ENCODE measurements at places on chromosomes 5 and 9.

DNA sequence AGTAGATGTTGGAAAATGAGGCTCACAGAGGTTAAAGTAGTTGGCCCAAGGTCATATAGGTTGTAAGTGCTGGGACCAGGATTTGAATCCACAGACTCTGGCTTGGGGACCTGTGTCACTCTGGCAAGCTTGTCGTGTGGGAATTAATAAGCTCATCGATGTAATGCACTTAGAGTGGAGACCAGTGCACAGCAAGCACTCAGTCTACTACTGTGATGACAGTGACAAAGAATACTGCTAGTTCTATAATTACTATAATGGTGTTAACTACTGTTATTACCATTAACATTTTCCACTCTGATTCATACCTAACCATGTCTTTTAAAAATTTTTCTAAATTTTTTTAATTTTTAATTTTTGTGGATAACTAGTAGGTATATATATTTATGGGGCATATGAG is 12.8 kb downstream of the PAM start:
- no peak for DNase-seq

GRCh38 chr5:19701731-19702130 is 286.3 kb downstream of the CDH18 start:
- no peak for DNase-seq

GRCh38 chr5:144335561-144335960 is 164.9 kb downstream of the KCTD16 start:
- DNase-seq: no peak

DNA sequence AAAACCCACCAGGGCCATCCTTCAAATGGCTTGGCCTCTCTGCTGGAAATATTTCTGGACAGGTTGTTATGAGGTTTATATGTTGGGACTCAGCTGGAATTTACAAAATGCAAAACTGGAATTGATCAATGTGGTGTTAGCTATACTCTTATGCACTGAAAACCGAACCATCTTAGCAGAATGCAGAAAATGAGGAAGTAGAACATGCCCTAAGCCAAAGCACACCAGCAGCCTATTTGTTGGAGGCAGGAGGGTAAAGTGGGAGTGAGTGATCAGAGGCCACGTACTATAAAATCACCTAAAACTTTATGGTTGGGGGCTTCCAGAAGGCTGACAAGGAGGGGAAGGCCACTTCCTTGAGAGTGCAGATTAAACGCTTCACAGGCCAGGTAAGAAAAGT is 63.6 kb upstream of the C5orf63 start:
- no peak for DNase-seq

DNA sequence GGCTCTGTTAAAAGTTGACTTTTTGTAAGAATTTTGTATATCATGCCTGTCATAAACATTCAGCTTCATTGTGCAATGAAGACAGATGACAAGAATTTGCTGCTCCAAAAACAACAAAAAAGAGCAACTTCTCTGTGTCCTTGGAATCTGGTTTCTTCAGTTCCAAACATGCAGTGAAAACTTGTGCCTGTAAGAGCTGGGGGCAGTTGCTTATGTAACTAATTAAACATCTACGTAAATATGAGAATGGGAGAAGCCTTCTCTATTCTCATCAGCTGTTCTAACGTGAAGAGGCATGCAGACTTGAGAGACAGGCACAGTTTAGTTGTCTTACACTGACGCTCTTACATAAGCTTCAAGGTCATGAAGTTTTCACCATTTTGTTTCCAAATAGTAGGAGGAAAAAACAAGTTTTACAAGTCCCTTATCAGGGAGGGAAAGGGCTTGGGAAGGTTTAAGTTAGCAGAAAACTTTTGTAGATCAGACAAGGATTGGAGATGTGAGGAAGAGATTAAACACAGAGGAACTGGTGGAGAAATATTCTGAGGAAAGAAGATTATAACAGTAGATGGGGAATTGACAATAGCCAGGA is 170.4 kb downstream of the RFK start:
- no peak for DNase-seq

DNA sequence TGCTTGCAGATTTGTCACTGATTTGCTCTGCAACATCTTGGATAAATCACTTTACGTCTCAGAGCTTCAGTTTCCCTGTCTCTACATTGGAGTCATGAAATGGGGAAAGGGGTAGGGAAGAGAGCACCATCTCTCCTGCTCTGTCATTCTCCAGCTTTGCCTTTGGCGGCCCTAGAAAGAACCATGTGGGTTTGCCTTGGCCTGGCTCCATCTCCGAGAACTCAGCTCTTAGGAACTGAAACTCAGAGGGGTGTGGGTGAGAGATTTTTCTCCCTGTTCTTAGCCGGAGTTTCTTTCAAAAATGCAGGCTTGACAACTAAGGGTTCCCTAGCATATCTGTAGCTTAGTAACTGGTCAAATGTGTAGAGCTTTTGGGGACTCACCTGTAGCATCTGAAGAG is 123.5 kb downstream of the SMARCA2 start:
- DNase-seq: no peak

DNA sequence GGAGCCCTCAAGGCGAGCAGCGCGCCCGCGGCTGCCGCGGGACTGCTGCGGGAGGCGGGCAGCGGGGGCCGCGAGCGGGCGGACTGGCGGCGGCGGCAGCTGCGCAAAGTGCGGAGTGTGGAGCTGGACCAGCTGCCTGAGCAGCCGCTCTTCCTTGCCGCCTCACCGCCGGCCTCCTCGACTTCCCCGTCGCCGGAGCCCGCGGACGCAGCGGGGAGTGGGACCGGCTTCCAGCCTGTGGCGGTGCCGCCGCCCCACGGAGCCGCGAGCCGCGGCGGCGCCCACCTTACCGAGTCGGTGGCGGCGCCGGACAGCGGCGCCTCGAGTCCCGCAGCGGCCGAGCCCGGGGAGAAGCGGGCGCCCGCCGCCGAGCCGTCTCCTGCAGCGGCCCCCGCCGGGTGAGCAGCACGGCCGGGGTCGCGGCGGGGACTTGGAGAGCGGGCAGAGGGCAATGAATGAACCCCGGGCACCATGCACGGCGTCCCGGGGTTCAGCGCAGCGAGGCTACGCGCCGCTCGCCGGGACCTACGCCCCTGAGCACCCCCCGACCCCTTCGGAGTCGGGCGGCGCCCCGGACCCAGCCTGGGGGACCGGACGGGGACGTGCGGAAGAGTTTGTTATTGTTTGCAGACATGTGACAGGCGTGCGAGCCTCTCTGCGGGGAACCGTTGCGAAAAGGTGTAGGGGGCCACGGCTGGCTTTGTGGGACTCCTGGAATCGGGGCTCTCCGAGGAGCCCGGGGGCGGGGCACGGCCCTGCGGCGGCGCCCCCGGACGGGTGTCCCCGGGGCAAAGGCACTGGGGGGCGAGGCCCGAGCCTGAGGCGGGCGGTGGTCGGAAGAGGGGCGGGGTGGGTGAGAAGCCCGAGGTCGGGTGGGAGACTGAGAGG is 553 bp downstream of the MAP3K1 start:
- DNase-seq: no peak

DNA sequence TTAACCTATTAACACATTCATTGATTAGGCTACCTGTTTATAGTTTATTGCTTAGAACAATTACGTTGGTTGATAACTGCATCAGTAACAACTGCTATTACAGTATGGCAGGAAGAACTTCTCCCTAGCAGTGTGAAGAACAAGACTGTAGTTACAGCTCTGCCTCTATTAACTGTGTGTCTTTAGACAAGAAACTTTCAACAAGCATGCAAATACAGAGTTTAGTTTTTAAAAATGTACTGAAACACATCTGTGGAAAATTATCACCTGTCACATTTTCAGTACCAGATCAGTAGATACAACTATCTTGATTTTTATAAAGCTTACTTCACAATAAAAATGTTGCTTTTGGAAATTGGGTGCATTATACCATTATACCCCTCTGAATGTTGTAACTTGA is 22.2 kb downstream of the ELL2 start:
- DNase-seq: no peak

- no peak for DNase-seq
Observed at GRCh38 chr9:110129425-110129824, 78.5 kb downstream of the C9orf152 start.

DNA sequence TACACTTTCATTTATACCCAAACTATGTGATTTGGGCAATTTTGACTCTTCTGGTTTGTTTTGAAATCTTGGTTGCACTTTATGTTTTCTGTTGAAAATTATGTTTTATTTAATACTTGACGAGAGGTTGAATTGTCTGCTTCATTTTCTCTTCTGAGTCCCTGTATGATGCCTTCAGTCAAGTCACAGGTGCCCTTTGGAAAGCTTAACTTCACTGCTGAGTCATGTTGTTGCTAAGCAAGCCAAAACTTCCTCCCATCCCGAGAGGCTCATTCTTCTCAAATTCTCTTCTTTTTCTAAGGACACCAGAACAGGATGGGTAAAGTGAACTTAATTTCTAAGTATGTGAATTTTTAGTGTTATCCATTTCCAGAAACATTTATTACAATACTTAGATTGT is 455.3 kb upstream of the PTGER4 start:
- peak; percentile 79 for DNase-seq

GRCh38 chr5:91712718-91713117 is 329.6 kb upstream of the ARRDC3 start:
- peak; percentile 65 for DNase-seq

DNA sequence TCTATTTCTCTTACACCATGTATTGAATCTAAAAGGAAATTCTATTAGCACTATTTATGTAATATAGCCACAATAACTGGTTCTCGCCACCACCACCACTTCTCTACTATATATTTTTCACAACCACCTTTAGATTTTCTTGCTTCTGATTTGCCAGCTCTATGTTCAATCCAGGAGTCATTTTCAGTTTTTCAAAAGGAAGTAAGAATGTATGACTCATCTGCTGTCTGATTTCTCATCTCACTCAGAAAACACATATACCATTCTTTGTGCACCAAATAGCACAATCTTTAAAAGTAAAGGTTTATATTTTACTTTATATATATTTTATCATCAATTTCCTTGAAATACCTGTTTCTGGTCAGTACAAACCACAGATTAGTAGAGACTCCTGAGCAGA is 1127.5 kb downstream of the TAF11L14 start:
- peak; percentile 33 for DNase-seq

DNA sequence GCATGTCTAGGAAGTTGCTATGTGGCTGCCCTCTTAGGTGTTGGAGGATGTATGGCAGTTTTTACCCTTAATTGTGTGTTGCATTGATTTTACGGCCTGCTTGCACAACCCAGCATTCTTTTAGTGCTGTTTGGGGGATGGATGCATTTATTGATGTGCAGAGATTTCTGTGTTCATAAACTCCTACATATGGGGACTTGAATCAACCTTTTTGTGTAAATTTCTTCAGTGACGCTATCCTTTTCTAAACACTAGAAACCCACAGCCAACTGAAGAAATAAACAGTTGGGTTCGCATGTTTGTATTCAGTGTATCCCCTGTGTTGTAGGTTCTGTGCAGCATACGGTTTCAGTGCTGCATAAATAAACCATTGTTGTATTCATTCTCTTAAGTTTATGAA is 263.7 kb downstream of the RASEF start:
- peak; percentile 24 for DNase-seq

DNA sequence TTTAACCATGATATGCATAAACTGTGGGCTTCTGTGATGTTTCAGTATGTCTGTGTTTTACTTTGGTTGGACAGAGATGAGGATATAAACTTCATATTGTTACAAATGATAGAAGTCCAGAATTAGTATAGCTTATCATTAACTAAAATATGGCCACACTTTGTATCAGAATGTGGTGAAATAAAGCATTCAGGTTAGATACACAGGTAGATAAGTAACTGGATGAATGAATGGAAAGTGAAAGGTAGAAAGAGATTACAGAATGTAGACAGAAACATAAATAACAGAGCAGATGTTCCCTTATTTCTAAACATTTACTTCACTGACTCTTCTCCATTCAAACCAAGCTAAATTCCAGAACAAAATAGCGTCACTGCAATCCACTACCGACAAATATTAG is 1033.8 kb downstream of the CDH18 start:
- no peak for DNase-seq

- no peak for DNase-seq
Observed at GRCh38 chr9:36138496-36138895, 2.0 kb downstream of the GLIPR2 start.

GRCh38 chr5:87129046-87129445 is 138.6 kb upstream of the RASA1 start:
- no peak for DNase-seq

DNA sequence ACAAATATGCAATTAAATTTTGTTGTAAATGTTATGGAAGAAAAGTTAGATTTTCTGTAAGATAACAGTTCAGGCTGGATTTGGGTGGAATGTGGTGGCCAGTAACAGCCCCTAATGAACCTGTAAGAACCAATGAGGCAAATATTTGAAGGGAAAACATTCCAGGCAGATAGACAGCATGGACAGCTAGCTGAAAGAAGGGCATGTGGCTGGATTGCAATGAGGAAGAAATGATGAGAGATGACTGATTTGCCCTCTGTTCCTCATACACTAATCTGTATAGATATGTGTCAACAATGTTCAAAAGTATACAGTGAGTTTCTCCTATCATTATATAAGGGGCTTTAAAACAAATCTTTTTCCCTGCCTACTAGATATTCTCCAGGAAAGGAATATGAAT is 58.8 kb downstream of the MAN2A1 start:
- no peak for DNase-seq

GRCh38 chr5:109524026-109524425 is 114.3 kb upstream of the PJA2 start:
- no peak for DNase-seq

DNA sequence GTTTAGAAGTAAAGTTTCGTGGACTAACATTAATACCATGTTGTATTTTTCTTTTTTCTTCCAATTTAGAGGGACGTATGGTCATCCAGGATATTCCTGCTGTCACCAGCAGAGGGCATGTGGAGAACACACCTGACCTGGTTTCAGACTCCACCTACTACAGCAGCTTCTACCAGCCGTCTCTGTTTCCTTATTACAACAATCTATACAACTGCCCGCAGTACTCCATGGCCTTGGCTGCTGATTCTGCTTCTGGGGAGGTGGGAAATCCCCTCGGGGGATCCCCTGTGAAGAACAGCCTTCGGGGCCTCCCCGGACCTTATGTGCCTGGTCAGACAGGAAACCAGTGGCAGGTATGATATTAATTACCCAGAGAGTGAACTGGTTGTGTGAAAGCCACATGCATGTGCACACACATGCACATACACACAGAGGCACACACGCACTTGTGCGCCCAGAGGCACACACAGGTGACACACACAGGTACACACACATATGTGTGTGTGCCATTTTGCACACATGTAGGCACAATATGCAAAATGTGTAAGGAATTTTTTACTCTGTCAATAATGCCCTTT is 52.4 kb downstream of the DMRT1 start:
- DNase-seq: peak; percentile 52

DNA sequence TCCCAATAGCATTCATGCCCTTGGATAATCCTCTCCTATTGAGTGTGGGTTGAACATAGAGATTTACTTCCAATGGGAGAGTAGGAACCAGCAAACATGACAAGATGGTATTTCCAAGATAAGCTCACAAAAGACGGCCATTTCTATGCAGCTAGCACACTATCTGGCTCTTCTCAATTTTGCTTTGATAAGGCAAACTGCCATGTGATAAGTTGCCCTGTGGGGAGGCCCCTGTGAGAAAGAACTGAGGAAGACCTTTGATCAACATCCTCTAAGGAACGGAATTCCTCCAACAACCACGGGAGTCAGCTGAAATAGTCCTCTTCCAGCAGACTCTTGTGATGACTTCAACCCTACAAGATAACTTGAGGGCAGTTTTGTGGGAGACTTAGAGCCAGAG is 211.9 kb upstream of the TRPM3 start:
- no peak for DNase-seq

- no peak for DNase-seq
Observed at GRCh38 chr5:39161578-39161977, 57.8 kb downstream of the FYB1 start.

Data from astrocyte of the spinal cord (primary cell).